Chondrocyte (in vitro differentiated cells): ENCODE measurements at places on chromosomes 6 and 20.
A peak's percentile ranks its signal among the peaks of the same experiment; 100 is the strongest.

- peaks cover 1% of the 10 kb centered on the region for H3K36me3 ChIP-seq
- H3K27ac ChIP-seq, result no peak overlapping the region
- peak overlapping the region; percentile 85 for H3K4me3 ChIP-seq
- peaks cover 48% of the 10 kb centered on the region for H3K4me1 ChIP-seq
- peaks cover 31% of the 10 kb centered on the region for H3K27me3 ChIP-seq
These were observed 693 bp upstream of the GNAS-AS1 start for GRCh38 chr20:58851221-58851968.

DNA sequence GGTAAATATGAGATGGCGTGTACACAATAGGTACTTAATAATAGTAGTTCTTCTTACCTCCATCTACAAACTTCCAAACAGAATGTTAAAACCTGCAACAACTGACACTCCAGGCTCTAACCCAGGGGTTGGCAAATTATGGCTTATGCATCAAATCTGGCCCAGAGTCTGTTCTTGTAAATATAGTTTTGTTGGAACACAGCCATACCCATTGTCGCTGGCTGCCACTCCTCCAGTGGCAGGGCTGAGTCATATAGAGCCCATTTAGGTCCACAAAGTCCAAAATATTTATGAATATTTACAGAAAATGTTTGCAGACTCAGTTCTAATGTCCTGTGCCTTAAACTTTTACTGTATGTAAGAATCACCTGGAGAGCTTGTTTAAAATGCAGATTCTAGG, 69.9 kb upstream of the BTBD3 start:
- H3K27ac ChIP-seq, result no peak overlapping the region
- no peak overlapping the region for H3K4me3 ChIP-seq
- DNase-seq, result no peak
- H3K27me3 ChIP-seq, result no peaks in the 10 kb centered on the region
- H3K4me1 ChIP-seq, result peaks cover 21% of the 10 kb centered on the region
- no peaks in the 10 kb centered on the region for H3K36me3 ChIP-seq

GRCh38 chr6:4377603-4378002, 242.2 kb upstream of the ECI2 start:
- no peak overlapping the region for H3K27ac ChIP-seq
- peaks cover 1% of the 10 kb centered on the region for H3K36me3 ChIP-seq
- H3K4me3 ChIP-seq, result no peak overlapping the region
- no peak for DNase-seq
- no peaks in the 10 kb centered on the region for H3K27me3 ChIP-seq

DNA sequence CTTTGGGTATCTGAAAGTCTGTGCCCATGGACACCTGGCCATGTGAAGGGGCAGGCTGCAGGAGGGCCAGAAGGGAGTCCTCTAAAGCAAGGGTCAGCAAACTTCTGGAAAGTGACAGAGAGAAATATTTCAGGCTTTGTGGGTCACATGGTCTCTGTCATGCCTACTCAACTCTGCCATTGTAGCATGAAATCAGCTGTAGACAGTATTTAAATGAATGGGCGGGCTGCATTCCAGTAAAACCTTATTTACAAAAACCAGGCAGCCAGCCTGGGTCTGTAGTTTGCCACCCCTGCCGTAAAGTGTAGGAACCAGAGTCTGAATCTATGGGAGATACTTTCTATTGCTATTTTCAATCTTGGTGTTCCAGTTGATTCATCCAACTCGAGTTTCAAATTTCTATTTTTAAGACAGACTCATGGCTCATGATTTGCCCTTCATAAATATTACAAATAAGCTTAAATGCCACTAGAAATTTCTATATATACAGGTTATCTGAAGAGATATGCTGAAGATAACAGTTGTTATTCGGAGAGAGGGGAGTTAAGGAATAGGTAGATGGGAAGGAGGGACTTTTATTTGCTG, 19.0 kb upstream of the ADGRF4 start:
- DNase-seq, result no peak
- no peaks in the 10 kb centered on the region for H3K36me3 ChIP-seq
- no peak overlapping the region for H3K4me3 ChIP-seq
- H3K27ac ChIP-seq, result no peak overlapping the region
